ENCODE measurements at places on chromosomes 13 and 19.
A peak's percentile ranks its signal among the peaks of the same experiment; 100 is the strongest.

DNA sequence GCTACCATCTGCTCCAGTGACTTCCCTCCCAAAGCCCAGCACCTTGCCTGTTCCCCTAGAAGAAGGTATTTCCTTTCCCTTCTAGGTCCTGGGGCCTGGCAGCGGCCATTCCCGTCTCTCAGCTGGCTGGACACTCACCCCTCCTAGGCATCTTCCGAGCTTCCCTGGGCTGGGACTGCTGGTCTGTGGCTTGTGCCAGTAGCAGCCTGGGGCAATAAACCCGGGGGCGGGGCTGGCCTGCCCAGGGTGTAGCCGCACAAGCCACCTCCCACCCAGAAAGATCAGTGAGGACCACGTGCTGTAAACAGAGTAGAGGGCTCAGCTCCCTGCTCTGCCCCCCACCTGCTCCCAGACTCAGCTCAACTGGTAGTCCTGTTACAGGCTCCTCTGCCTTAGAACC is 15.0 kb downstream of the LIPE start:
- DNase-seq, result no peak

- DNase-seq, result peak; percentile 66
Observed at GRCh38 chr13:24071423-24072075, 89.0 kb upstream of the SPATA13 start.

GRCh38 chr13:29684441-29684840 is 89.0 kb upstream of the SLC7A1 start:
- peak; percentile 30 for DNase-seq

DNA sequence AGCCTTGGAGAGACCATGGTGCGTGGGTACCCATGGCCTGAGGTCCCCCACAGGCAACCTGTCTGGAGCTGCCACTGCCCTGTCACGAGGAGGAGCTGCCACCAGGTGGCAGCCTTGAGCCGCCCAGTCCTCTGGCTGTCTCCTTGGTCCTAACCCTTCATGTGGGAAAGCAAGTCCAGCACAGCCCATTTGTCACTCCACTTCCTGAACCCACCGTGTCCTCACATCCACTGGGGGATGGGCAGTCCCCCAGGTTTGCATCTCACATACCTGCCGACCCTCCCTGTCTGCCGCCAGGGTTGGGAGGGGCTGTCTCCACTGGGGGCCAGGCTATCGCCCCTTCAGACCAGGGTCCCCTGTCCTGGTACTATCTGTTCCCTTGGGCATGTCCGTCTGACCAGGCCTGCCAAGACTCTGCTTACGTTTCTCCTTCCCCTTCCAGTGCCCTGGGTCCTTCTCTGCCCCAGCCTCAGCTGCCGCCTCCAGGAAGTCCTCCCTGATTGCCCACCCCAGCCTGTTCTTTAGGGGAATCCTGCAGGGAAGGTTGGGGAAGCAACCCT is 4.5 kb downstream of the FAM174C start:
- DNase-seq, result peak; percentile 81

GRCh38 chr13:98529171-98529570 is 47.7 kb downstream of the STK24 start:
- DNase-seq, result no peak

DNA sequence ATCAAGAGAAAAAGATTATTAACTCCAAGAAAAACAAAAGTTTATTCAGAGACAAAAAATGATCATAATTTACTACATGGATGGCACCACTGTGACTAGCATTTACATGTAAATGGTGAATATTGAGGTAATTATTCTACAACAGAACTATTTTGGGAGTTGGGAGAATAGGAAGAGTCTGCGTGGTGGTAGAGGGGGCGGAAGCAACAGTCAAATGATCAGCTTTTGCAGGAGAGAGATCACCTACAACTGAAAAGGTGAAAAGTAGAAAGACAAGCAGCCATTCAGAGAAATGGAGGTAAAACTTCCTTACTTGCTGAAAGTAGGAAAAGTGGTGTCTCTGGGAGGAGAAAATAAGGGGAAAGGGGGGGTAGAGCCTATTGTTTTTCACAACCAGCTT is 62.8 kb upstream of the SACS start:
- no peak for DNase-seq

DNA sequence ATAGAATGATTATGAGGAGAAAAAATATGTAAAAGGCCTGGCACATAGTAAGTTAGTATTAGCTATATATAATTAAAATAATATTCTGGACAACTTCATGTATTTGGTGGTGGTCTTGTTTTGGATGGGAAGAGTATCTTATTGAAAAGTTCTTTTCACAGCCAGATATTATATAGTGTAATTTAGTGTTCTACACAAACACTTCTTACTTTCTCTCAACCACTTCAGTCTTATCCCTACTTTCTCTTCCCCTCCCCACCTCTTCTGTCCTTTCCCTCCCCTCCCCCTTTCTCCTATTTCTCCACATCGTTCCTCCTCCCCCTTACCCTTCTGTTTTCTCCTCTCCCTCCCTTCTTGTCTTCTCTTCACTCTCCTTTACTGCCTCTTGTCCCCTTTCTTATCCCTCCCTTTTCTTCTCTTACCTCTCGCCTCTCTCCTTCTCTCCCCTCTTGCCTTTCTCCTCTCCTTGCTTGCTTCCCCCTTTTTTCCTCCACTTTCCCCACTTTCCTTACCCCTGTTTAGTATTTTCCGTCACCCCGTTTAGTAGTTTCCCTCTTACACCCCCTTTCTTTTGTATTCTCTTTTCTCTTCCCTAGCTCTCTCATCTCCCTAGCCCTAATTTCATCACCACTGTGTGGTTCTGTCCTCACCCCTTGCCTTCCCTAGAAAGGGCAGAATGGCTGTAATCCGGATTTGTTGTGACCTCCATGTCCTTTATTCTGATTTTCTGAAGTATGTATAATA is 107.2 kb upstream of the MLNR start:
- no peak for DNase-seq

DNA sequence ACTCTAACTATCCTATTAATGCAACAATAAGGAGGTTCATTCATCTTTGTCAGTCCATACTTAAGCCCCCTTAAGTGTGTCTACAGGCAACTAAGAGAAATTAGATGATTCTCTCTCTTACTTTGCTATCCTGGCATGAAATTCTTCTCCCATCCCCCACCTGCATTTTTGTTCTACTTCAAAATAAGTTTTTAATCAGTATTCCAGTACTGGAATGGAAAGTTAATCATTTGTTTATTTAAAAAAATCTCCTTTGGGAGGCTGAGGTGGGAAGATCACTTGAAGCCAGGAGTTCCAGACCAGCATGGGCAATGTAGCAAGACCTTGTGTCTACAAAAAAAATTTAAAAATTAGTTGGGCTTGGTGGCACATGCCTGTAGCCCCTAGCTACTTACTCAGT is 222.1 kb downstream of the MZT1 start:
- DNase-seq, result no peak

DNA sequence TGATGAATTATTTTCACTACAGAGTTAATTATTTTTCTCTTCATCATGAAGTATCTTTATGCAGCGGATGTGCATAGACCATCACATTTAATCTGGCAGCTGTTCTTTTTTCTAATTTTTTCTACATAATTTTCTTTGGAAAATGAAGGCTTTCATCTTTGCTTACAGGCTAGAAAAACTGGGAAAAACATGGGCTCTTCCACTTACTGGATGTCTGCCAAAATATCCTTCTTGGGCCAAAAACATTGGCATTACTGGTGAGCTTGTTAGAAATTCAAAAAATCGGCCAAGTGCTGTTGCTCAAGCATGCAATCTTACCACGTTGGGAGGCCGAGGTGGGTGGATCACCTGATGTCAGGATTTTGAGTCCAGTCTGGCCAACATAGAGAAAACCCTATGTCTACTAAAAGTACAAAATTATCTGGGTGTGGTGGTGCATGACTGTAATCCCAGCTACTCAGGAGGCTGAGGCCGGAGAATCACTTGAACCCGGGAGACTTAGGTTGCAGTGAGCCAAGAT is 176.8 kb downstream of the ZNF737 start:
- DNase-seq, result no peak

DNA sequence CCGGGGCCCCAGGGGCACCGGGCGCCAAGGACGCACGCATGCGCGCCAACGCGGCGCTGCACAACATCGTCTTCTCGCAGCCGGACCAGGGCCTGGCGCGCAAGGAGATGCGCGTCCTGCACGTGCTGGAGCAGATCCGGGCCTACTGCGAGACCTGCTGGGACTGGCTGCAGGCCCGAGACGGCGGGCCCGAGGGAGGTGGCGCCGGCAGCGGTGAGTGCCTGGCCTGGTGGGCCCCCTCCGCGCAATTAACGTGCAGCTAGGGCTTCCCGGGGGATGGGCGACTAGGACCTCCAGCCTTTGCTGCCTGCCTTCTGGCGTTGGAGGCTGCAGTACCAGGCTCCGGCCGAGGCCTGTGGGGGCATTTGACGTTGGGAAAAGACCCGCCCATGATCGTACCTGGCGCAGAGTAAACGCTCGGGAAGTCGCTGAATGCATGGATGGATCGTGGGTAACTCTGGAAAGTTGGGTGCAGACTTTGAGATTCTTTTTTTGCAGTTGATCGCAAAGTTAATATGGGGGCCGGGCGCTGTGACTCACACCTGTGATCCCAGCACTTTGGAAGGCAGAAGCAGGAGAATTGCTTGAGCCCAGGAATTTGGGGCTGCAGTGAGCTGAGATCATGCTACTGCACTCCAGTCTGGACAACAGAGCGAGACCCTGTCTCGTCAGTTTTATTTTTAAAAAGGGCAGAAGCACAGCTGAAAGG is 7.3 kb downstream of the APC2 start:
- no peak for DNase-seq

GRCh38 chr19:49335071-49335783 is at the start of gene CD37:
Gene CD37, plus strand, starts transcription at chr19:49335406. Its CDS starts 135 bp downstream, at chr19:49335541.
- DNase-seq, result no peak

- no peak for DNase-seq
Observed at GRCh38 chr19:42250183-42250665, 4.7 kb downstream of the ERF start.

- peak; percentile 65 for DNase-seq
Observed at GRCh38 chr19:632579-633067, 714 bp downstream of the POLRMT start.

DNA sequence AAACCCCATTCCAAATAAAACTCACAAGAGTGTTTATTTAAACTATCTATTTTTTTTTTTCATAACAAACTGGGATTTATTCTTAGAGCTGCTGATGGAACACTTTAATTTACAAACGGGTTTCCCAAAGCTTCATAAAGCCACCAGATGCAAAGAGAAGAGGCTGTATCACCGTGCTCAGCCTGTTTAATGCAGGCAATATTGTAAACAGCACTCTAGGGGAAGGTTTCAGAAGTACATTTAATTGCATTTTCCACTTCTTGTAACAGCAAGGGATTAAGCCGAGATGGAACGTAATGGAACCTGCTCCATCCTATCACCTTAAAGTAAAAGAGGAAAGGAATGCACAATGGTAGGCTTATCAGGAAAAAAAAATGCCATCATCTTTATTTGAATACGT is 550.6 kb upstream of the ARGLU1 start:
- no peak for DNase-seq

DNA sequence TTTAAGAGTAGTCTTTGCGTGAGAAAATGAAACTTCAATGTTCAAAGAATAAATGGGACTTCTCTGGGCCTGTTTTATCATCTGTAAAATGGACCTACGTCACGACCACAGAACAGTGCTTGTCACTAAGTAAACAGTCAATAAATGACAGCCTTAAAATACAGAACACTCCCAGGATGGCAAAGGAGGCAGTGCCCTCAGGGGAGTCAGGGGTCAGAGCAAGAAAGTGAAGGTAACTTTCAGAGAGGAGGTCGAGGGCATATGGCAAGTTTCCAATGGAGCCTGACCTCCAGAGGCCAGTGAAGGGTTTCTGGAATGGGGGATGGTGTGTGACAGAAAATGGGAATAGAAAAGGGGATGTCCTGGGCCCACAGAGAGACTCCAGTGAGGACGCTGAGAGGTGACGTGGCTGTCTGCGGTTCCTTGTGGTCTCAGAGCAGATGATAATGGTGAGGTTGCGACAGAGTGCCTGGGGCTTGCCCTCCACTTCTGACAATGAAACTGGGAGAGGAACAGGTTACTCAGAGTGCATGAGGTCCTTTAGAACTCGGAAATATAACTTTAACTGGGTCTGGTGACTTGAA is 91.8 kb downstream of the UBL3 start:
- no peak for DNase-seq

GRCh38 chr13:25927932-25928331 is 123.9 kb downstream of the SHISA2 start:
- DNase-seq, result no peak

DNA sequence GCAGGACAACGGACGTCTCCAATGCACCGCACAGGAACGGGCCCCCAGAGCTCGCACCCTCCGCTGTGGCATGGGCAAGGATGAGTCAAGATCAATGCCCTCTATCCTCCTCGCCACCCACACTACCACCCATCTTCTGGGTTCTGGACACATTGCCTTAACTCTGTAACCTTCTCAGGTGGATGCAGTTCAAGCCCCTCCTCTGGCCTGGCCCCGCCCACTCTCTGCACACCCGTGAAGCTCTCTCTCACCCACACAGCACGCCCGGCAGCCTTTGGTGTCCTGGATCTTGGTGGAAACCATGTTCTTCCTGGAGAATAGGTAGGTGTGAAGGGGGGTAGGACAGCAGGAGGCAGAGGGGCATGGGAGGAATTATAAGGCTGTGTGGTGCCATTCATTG is 20.7 kb downstream of the MAP4K1 start:
- DNase-seq, result no peak

DNA sequence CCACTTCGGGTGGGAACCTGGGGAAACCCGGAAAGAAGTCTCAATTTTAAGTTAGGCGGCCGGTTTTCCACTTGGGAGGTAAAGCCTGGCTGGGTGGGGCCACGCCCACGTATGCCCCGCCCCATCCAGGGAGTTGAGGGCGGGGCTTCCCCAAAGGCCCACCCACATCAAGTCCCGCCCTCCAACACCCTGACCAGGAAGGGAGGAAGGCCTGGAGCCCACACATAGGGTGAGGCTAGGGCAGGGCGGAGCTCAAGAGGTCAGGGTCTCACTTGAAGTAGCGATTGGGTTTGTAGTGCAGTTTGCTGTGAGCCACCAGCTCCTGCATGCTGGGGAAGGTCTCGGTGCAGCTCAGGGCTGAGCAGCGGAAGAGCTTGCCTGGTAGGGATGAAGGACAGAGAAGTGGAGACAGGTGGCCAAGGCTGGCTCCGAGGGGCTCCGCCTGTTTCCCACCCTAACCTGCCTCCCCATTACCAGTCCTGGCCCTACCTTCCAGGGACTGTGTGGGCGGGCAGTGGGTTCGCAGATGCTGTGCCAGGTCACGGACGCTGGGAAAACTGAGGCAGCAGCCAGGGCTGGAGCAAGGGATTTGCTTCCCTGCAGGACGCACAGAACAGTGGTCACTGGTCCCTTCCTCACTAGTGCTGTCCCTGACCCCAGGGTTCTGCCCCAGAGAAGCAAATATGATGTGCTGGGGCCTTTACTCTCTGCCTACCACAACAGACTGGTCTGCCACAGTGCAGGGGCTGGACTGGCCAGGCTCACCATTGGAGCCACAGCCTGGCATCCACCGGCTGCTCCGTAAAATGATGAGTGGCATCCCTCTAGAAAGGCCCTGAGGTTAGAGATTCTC is 1.6 kb downstream of the ZNF414 start:
- DNase-seq, result no peak

GRCh38 chr19:56118666-56119581 is 2.2 kb downstream of the ZNF787 start:
- no peak for DNase-seq

DNA sequence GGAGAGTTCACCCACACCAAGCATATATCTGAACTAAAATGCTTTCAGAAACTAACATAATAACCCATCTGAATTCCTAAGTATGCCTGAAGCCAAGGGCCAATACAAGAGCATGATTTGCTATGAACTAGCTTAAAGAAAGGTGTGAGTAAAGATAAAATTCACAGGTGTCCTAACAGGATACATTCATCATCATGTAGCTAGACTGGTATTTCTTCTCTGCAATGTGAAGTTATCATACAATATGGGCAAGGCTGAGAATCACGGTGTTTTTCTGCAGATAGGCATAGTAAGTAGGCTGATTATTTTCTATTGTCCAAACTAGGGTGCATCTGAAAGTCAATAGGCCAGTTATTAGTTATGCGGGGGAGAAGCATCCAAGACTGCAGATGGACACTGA is 63.1 kb downstream of the STK24 start:
- DNase-seq, result no peak

All from kidney capillary endothelial cell (primary cell).